Activated naive CD4-positive, alpha-beta T cell treated with anti-CD3 and anti-CD28 coated beads, Interleukin-2, amount 50 U/mL, for 72 hours (primary cell): ENCODE measurements at places on chromosomes 3 and 15.

- DNase-seq: no peak
Measured at GRCh38 chr15:72907733-72908132, 124.2 kb upstream of the ADPGK start.

DNA sequence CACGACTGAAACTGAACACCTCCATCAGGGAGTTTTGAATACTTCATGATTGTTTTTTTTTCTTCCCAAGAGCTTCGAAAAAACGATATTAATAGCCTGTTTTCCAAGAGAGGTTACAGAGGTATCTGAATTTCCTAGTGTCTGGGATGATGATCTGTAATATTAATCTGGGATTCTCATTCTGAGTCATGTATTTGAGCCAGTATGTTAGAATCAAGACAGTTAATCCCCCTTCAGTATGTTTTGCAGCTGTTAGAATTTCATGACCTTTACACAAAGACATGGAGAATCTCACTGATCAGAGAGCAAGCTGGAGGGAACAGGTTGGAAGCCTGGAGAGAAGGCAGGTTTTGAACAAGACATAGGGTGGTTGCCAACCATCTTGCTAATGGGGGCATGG, 234.5 kb upstream of the GAP43 start:
- no peak for DNase-seq

- DNase-seq: no peak
Measured at GRCh38 chr3:138334608-138335007, 5.0 kb upstream of the NME9 start.

DNA sequence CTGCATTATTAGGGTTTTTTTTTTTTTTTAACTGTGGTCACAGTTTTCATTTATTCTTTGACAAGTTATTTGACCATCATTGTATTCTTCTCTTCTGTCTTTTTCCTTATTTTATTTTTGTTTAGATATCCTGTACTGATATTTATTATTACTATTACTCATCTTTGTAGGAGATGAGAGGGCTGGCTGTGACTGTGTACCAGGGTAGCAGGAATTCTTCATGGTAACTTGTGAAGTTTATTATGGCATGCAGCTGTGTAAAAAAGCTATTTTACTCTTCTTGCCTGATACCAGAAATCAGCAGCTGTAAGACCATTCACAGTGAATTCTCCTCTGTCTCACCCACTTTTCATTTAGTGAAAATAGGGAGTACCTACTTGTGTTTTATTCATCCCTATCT, 44.5 kb downstream of the ATP6V1A start:
- no peak for DNase-seq

GRCh38 chr3:129033633-129034321, 26.8 kb upstream of the GP9 start:
- no peak for DNase-seq

- no peak for DNase-seq
Measured at GRCh38 chr3:38662544-38662943, 13.1 kb upstream of the SCN5A start.

DNA sequence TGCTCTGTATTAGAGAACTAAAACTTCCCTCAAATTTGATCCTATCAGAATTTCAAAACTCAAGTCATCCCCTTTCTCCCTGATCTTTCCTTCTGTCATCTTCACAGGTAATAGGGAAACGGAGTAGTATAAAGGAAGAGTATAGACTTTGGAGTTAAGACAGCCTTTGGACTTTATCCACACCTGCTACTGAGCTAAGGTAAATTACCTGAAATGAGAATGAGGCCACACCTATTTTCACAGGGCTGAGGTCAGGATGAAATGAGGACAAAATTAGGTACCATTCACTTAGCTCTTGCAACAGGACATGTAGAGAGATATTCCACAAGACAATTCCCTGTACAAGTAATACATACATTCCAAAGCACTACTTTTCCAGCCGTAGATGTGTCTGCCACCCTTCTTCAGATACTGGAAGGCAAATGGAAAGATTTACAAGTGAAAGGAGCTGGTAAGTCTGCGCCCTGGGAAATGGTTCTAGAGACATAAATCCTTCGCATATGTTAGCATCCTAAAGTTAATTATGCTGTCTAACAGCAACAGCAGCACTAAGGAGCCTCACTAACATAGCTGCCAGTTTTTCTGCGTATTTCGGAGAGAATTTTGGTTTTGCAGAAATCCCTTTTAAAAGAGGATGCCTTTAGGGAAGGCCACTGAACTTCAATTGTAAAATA, 461.8 kb downstream of the SHQ1 start:
- no peak for DNase-seq

DNA sequence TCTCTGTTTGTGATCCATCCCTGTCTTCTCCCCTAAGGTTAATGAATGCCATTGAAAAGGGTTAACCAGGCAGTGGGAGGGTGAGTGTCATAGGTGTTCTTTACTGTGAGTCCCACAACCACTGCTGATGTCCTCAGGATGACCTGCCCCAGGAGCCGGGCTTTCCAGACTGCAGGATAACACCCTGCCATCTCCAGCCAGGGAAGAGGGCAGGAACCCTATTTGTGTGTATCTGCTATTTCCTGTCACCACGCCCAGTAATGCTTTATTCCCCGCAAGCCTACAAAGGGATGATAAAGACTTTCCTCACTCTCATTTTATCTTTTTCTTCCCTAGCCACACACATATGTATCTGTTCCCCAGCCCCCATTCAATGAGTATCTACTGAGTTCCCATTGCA, 15.6 kb upstream of the CTXND1 start:
- DNase-seq: no peak

GRCh38 chr3:161500068-161500796, 3.6 kb downstream of the OTOL1 start:
- no peak for DNase-seq

DNA sequence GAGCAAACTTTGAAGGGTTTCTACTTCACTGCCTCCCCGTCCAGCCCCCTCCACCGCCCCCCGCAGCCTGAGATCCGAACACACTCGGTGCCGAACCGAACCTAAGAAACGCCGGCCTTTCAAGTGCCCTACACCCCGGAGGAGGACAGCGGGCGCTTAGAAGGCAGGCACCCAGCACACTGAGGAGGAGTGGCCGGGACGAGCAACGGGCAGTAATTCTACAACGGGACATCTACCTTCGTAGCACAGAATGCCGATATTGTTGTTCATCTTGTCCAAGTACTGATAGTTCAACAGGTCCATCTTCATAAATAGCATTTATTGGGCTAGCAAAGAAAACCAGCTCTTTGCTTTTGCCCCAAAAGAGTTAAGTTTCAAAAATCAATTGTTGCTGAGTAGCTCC, 513 bp downstream of the VGLL4 start:
- peak; percentile 12 for DNase-seq

- DNase-seq: no peak
Measured at GRCh38 chr3:6089780-6090179, 771.1 kb upstream of the GRM7 start.

- DNase-seq: no peak
Measured at GRCh38 chr15:41855261-41855961, 16.8 kb downstream of the PLA2G4B start.

DNA sequence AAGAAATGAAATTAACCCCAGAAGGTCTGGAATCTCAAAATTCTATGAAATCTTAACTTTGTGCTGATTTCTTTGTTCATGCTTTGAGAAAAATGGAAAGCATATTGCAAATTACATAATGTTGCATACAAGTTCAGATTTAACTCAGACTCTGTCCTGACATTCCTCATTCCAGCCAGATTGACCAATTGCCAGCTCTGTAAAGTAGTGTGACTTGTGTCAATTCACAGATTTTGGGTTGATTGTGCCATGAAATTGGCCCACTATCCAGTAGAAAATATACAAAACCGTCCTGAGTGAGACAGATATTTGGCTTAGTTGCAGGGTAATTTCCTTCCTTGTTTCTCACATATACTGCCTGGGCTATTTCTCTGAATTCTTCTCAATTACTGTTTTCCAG, 1312.6 kb downstream of the ROBO1 start:
- no peak for DNase-seq

- DNase-seq: no peak
Measured at GRCh38 chr3:13475871-13476590, 4.1 kb upstream of the HDAC11 start.

DNA sequence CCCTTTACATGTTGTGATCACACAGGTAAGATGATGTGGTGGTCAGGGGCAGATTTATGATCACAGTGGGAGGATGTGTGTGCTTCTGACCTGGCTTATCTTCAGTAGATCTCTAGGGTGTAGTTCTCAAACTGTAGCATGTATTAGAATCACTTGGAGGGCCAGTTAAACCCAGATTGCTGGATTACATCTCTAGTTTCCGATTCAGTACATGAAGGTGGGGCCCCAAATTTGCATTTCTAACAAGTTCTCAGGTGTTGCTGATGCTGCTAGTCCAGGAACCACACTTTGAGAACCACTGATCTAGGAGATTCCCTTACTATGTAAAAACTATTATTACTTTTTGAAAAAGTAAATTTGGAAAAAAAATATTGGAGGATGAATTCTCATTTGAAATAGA, 199.3 kb upstream of the GOLIM4 start:
- no peak for DNase-seq

- no peak for DNase-seq
Measured at GRCh38 chr3:168862466-168862865, 766.7 kb upstream of the GOLIM4 start.

DNA sequence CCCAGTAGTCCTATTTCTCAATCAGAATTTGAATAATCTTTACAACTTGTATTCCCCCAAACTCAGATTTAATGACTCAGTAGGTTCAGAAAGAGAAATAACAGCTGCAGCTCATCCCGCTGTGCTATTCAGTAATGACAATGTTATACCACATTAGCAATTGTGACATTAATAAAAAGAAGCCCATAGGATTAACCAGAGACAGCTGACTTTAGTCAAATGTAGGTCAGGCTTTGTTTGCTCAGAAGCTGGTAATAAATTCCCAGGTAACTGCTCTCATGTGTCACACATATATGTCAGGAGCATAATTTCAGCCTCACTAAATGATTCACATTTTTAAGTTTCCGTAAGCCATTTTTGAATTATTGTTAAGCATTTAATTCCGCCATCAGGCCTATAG, 222.0 kb upstream of the UBE2E2 start:
- DNase-seq: no peak

DNA sequence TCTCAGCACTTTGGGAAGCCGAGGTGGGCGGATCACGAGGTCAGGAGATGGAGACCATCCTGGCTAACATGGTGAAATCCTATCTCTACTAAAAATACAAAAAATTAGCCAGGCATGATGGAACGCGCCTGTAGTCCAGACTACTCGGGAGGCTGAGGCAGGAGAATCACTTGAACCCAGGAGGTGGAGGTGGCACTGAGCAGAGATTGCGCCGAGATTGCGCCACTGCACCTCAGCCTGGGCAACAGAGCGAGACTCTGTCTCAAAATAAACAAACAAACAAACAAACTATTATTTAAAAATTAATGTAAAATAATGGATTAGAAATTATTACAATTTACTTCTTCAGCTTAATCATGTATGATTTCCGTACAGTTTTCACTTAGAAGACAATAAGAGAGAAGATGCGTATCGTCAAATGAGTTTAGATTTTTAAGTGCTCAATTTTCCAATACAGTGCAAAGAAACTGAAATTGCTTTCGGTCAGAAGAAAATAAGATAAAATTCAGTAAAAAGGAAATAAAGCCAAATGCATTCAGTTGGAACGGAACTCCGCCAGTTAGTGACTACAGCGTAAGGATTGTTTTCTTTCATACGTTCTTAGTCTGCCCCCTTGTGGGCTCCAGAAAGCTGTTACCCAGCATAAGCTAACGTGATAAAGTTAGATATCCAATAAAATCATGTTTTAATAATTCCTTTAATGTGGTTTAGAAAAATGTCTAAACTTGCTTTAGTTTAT, 24.8 kb downstream of the AADAC start:
- DNase-seq: no peak

DNA sequence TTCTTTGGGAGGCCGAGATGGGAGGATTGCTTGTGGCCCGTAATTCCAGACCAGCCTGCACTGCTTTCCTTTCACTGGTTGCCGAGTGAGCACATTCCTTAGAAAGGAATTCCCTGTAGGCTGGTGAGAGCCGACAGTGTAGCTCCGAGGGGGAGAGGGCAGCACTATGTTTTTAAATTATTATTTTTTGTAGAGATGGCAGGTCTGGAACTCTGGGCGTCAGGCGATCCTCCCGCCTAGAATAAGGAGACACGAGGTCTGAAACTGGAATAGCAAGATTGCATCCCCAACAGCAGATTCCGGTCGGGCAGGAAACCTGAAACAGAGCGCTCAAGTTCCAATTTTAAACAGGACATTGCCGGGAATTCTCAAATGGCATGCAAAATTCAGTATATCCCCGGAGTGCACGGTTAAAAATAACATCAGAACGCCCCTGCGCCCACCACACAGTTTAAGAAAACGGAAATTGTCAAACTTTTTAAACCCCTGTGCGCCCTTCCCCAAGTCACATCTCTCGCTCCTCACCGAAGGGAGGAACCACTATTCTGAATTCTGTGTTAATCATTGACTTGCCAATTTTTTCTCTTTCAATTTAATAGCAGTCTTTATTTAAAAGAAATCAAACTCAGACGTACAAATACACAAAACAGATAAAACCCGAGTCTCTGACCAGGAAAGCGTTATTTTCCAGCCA, 643 bp upstream of the RNU5B-1 start:
- no peak for DNase-seq

GRCh38 chr3:155282385-155283091, 10.9 kb downstream of the STRIT1 start:
- DNase-seq: no peak

- DNase-seq: no peak
Measured at GRCh38 chr3:42179110-42179725, 86.8 kb downstream of the CCK start.

DNA sequence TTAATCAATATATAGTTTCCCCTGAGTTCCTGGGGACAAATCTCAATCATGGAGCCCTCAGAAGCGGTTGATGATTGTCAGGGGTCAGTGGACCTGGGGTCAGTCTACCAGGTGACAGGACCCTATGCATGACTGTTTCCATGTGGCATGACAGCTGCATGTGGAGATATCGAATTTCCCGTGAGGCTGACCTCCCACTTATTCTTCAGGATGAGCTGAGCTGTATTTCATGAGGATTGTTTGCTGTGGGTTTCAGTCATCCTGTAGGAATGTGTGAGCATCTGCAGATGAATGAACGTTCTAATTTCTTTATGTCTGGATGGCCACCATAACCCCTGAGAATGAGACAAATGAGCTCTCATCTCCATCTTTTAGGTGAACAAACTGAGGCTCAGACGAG, 93.0 kb upstream of the HES1 start:
- no peak for DNase-seq

GRCh38 chr3:186814100-186814499, 7.8 kb upstream of the RFC4 start:
- no peak for DNase-seq

GRCh38 chr3:134427400-134428111, 53.3 kb upstream of the AMOTL2 start:
- DNase-seq: no peak

- peak; percentile 36 for DNase-seq
Measured at GRCh38 chr3:9715764-9716437, 12.3 kb downstream of the CPNE9 start.

- DNase-seq: no peak
Measured at GRCh38 chr15:83565553-83566159, 88.3 kb upstream of the ADAMTSL3 start.

DNA sequence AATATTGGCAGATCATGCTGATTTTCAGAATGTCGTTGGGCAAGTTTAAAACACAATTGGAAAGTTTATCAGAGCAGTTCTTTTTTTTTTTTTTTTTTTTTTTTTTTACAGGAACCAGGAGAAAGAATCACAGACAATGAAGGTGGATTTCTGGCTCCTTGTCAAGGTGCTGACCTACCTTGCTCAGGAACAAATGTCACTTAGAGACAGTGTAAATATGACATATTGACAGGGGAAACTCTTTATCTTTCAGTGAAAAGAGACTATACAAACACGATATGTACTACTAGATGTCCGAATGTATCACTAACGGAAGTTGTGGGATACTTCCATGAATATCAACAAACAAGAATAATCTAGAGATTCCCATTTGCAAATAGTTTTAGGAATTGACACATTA, 237.3 kb downstream of the FMN1 start:
- no peak for DNase-seq
